ENCODE measurements at places on chromosomes 3 and 15.

- no peak for DNase-seq
Measured at GRCh38 chr15:26261966-26262365, 398.8 kb upstream of the ATP10A start.

DNA sequence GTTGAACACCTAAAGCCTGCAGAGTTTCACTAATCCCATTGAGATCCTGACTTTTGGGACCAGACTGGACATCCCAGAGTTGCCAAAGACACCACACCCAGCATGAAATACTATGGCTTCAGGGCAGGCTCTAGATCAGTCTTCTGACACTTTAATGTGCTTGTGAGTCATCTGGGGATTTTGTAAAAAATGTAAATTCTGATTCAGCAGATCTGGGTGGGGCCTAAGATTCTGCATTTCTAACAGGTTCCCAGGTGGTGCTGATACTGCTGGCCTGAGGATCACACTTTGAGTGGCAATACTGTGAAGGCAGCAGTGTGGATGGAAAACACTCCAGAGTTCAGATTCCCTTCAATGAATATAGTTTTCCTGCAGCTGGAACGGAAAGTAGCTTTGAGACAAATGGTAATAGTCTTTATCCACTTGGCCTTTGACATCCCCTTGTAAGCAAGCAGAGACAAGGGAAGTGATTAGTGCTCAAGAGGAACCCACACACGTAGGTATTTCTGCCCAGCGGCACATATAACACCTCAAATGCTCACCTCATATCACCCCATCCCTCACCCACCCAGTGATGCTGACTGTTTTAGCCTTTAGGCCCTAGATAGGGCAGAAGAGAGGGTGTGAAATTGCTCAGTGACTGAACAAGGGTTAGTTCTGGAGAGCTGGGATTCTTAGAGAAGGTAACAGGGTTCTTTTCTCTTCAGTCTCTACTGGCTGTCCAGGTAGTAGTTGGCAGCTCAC, 51.5 kb upstream of the GSK3B start:
- no peak for DNase-seq

DNA sequence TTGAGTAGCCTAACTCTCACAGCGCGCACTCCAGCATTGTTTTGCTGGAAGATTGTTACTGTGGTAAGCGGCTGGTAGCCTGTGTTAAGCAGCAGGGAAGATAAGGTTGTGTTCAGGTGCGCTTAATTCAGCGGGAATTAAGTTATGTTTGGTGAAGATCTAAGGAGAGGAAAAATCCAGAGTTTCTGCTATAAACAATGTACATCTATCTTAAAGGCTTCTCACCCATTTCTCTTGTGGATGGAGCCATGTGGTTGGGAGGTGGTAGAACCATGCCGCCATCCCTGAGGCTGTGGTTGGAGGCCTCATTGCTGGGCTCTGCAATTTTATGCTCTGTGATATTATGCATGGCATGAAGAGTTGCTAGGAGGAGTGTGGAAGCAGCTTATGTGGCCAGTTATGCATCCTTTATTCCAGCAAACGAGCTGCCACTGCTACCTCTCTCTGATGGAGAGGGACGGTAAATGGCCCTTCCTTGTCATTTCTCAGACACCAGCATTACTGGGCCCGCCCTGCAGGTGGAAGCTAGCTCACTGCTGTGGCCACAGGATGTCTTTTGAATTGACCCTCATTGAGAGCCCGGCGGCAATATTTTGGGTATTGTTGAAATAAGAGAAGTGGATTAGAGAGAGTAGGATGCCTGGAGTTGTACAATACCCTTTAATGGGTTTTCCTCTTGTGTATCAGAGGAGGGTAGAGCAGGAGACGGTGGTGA, 1.3 kb downstream of the MINAR1 start:
- no peak for DNase-seq

DNA sequence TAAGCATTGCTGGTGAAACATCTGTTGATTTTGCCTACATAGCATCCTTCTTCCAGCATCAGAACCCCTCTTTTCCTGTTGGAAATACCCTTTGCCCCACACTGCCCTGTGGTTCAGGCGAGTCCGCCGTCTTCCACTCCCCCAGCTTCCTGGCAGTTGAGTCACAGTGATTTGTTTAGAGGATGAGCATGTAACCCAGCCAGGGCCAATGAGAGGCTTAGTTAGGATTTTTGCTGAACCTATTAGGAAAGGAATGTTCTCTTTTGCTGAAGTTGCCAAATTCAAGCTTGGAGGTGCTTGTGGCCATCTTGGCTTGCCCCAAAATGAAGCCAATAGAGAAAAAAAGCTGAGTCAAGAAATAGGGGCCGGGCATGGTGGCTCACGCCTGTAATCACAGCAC, 19.0 kb upstream of the MEX3B start:
- DNase-seq, result peak; percentile 35

DNA sequence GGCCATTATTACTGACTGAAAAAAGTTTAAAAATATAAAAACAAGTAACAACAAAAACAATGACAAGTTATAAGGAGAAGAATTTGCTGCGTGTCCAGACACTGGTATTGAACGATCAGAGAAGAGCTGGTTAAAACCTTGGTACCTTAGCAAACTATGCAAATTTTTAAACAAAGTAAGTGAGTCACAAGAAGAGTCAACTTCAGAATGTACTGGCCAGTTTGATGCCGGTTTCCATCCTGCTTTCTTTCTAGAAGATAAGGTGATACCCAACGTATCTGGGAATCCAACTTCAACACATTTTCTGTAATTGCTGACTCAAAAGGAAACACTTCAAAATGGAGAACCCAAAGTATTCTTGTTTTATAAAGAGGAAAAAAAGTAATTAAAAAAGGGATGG, 49.8 kb downstream of the RUBCN start:
- DNase-seq, result no peak

DNA sequence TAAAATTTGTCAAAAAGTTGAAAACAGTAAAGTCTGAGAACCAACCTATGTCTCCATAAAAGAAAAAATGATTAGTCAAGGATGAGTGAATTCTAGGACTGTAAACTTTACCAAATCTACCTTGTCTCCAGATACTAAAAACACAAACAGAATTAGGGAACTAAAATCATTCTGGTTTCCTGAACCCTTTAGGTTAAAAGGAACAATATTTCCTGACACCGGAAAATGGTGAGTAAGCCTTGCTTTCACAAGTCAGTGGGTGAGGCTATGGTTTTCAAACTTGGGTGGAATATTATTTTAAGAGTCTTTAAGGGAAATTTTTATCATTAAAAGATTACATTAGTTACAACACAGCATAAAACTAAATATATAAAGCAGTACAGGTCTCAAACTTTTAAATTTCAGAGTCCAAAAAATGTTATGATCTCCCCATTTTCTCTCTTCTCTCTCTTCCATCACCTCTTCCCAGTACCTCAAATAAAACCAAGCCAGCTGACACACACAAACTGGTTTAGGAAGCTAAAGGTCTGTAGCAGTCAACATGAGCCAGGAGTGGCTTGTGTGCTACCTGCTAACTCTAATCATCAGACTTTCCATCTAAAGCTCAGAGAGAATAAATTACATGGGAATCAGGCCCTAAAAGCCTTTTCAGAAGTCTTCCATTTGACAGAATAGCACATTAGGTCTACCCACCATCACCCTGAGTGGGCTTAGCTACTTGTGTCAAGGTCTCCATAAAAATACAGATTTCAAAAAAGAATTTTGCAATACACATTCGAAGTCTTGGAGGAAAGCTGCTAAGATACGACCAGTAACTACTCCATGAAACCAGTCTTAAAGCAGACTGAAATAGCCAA, 2.2 kb downstream of the SLC12A6 start:
- DNase-seq, result peak; percentile 22

DNA sequence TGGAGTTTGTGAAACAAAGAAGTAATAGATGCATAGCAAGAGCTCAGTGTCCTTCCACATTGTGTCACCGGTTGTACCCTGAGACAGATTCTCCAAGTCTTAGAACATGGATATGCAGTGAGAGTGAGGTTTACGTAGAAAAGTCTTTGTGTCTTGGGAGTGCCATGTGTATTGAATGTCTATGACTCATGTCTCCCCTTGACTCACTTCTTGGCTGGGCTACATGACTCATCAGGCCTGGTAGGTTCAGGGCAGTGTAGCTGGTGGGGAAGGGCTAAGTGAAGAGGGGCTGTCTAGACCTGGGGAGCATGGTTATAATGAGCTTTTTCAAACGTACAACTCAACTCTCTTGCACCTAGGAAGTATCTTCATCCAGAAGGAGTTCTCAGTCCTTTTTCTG, 167.4 kb downstream of the GAP43 start:
- DNase-seq, result peak; percentile 85

GRCh38 chr3:13767896-13768295, 112.0 kb downstream of the WNT7A start:
- no peak for DNase-seq

GRCh38 chr15:96043591-96044171, 286.8 kb upstream of the NR2F2 start:
- no peak for DNase-seq

- DNase-seq, result no peak
Measured at GRCh38 chr3:16916840-16917239, 32.1 kb downstream of the PLCL2 start.

DNA sequence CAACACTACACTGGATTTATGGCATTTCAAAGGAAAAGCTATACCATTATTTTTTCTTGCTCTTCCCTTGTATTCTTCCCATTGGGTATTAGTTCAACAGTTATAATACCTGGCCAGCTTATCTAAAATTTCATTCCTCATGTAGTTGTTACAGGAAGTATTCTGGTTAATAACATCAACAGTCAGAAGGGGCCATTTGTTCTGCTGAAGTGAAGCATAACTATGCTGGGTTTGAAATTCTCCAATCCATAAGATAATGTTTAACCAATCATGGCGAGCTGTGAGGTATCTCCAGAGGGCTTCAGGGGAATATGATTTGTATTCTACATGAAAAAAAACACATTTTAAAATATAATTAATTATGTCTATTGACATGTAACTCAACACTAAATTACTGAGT, 43.4 kb downstream of the SPG11 start:
- DNase-seq, result no peak

DNA sequence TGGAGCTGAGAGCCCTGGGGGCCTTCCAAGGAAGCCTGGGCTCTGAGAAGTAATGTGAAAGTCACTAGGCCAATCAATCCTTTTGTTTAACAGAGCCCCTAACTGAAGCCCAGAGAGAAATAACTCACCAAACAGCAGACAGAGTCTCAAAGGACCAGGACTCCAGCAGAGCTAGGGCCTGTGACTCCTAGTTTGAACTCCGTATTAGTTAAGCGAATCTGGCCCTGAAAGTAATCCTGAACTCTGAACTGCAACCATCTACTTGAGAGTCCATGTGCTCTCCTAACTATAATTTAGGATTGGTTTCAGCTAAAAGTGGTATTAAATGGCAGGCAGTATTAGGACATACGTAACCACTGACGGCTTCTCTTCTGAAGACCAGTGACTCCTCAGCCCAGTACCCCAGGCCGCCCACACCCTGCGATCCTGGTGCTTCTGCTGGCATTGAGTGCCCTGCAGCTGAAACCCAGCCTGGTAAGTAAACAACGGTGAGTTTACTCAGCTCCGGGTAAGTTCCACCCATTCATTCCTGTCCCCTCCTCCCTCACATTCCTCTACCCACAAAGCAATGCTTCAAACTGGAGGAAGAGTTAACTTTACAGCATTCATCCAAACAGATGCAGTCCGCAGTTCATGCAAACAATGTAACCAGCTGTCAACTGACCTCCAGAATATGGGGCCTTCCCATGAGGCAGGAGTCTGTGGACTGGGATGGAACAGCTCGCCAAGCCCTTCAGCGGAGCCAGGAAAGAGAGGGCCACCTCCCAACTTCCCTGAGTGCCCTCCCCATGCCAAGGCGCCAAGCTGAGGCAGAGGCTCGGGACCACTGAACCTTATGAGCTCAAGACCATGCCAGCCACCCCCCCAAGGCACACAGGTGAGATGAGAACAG, 7.3 kb downstream of the MYO5C start:
- DNase-seq, result no peak

- peak; percentile 18 for DNase-seq
Measured at GRCh38 chr3:183975981-183976662, 41.6 kb downstream of the ABCC5 start.

DNA sequence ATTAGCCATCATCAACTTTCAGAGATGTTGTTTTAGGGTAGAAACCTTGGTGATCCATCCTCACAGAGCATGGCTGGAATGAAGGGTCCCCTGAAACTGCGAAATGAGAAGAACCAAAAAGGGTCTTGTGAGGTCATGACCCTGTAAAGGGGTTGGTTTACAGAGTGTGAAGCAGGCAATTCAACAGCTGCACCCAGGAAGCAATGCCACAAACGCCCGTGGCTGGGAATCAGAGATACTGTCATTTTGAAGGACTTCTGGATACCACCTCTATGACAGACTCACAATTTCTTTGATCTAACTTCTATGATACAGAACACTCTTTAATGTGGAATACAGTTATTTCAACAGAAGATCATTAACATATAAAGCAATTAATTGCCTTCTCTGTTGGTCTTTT, 79.1 kb downstream of the GREM1 start:
- no peak for DNase-seq

DNA sequence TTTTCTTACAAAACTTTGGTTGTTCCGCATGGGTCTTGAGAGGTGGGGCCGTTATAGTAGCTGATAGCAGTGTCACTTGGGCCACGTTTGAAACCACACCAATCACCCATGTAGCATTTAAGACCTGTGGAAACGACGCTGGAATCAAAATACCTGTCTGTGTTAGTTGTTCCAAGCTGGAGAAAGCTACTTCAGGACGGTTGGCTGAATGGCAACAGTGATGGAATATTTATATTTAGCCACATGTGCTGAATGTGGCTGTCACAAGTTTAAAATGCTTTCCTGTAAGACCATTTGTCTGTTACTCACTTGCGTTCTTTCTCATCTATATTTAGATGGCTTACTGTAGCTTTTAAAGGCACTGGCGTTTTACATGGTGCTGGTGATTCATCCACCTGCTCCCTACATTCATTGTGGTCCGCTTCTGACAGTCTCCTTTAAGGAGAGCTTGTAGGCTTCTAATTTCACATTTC, 1.4 kb downstream of the DNAJA4 start:
- peak; percentile 63 for DNase-seq

DNA sequence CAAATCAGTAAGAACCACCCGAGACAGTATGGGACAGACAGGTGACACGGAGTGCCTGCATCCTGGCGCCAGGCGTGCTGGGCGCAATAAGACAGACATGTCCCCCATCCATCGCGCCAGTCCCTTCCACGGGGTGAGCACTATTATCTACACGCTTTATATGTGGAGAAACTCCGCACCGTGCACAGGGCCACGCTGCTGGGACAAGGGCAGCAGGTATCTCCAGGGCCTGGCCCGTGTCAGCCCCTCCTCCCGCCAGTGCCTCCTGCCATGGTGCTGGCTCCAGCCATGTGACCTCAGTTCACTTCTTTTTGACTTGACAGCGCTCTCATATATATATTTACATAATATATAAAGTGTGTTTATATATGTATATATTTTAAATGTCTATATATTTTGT, 42.6 kb downstream of the TNK2 start:
- no peak for DNase-seq

- no peak for DNase-seq
Measured at GRCh38 chr3:172814738-172815137, 64.2 kb downstream of the ECT2 start.

- no peak for DNase-seq
Measured at GRCh38 chr3:195416795-195417194, 26.0 kb downstream of the ACAP2 start.

GRCh38 chr3:16085410-16085809, 89.1 kb upstream of the GALNT15 start:
- DNase-seq, result no peak

- no peak for DNase-seq
Measured at GRCh38 chr3:174094669-174095068, 697.1 kb downstream of the NLGN1 start.

- DNase-seq, result no peak
Measured at GRCh38 chr3:188299708-188300107, 145.8 kb downstream of the LPP start.

- DNase-seq, result peak; percentile 78
Measured at GRCh38 chr3:177516158-177517011, 319.1 kb upstream of the TBL1XR1 start.

GRCh38 chr15:77183066-77183465, 112.2 kb upstream of the TSPAN3 start:
- no peak for DNase-seq

Data from hepatic stellate cell (primary cell).